ENCODE measurements at places on chromosomes 7 and 10.

DNA sequence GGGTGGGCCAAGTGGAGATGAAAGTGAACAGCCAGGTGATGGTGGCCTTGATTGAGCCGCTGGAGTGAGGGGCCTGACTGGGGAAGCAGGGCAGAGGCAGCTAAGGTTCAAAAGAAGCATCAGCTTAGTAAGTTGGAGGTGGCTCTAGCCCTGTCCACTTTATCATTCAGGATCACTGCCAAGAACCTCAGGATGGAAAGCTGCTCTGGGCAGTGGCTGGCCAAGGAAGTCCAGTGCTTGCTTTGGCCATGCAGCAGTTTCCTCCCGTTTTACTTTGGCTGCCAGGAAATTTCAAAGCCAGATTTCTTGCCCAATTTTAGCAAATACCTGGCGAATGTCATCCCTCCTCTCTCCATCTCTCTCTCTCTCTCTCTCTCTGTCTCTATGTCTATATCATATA, 384.9 kb downstream of the PLXNA4 start:
- DNase-seq = no peak

- no peak for DNase-seq
Measured at GRCh38 chr7:127872122-127872521, 159.1 kb downstream of the LRRC4 start.

DNA sequence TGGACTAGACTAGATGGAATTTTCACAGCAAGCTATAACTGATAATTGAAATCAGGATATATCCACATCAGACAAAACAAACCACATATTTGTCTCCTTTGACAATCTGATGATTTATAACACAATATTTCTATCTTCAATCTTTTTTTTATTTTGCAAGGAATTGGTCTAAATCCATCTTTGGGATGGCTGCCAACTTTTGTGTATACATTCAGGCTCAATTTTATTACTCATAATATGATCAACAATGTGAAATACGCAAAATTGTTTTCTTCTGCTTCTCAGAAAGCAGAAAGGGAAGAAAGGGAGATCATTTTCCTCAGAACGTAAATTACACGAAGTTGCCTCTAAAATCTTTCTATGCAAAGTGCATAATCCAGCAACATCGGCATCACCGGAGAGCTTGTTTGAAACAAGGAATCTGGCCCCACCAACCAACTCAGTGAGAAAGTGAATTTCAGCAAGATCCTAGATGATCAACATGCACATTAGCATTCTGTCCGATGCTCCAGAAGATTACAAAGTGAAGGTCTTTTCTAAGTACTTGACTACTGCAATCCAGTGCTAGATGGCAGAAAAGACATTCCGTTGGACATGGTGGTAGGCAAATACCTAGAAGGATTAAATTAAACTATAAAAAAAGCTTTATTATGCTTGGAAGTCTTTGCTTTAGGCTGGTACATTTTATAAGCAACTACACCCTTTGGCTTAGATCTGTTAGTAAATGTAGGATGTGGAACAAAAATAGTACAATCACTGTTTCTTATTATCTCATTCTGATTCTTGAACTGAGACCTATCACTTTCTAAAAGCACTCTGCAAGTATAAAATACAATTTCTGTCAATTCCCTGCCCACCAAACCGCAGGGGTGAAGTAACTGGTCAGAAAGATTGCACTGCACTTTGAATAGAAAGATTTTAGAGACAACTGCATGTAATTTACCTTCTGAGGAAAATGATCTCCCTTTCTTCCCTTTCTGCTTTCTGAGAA, 126.4 kb upstream of the RSU1 start:
- no peak for DNase-seq

DNA sequence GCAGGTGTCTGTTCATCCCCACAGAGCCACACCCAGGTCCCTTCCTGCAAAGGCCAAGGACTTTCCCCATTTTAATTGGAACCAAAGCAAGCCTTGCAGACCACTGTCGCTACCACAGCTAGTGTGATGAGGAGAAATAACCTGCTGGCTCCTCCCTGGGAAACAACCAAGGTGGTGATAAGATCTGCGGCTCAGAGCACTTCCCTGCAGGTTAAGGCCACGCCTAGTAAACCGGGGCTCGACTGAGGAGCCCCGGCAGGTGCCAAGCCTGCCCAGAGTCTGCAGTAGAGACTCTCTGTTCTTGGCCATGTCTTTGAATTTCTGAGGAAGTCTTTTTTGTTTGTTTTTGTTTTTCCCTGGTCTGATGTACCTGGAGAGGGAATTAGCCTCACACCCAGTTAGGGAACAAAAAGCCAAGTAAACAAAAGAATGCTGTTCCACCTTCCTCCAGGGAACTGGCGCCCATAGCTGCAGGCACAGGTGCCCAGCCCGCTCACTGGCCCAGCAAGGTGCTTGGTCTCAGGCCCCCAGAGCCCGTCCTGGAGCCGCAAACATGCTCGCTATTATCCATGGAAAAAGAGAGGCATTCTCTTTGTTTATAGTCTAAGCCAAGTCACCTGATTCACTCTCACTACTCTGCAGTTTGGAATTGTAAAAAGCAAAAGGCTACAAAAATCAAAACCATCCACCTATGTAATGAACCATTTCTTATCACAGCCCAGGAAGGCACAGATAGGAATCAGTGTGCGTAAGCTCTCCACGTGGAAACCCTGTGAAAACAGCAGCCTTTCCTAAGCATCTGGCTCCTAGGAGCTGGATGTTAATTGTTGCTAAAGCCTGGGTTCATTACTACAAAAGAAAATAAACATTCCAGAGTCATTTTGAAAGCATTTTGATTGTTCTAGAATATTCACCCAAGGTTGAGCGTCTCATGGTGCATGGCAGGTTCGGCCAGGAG, 2.7 kb downstream of the GPR146 start:
- DNase-seq = no peak

- no peak for DNase-seq
Measured at GRCh38 chr7:1572111-1572822, 2.4 kb upstream of the PSMG3 start.

DNA sequence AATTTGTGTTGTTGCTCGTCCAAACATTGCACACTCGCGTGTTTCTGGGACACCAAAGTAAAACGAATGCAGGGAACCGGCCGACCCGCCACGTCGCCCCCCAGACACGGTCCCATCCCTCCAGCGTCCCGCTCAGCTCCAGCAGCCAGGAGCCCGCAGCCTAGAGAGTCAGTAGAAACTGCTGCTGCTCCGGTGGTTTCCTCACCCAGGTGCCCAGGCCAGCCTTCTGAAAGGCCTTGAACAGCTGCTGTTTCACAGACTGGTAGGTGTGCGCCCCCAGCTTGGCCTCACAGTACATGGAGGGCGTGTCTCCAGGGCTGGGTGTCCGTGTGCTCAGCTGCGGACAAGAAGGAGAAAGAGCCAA, 126.8 kb downstream of the WDR37 start:
- no peak for DNase-seq

DNA sequence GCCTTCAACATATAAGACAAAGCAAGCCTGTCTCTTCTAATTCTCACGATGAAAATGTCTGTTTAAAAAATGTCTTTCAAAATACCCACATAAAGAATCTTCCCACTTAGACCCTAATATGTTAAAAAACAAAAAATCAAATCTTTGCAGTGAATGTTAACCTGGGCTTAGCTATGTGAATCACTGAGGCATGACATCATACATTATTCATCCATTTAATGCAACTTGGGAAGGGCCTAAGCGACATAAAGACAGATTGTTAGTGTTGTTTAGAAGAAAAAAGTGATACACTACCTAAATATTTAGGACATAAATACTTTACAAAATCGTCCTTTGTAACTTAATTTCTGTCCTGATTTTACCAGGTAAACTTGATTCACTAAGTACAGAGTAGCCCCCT, 648.5 kb upstream of the NRP1 start:
- no peak for DNase-seq

DNA sequence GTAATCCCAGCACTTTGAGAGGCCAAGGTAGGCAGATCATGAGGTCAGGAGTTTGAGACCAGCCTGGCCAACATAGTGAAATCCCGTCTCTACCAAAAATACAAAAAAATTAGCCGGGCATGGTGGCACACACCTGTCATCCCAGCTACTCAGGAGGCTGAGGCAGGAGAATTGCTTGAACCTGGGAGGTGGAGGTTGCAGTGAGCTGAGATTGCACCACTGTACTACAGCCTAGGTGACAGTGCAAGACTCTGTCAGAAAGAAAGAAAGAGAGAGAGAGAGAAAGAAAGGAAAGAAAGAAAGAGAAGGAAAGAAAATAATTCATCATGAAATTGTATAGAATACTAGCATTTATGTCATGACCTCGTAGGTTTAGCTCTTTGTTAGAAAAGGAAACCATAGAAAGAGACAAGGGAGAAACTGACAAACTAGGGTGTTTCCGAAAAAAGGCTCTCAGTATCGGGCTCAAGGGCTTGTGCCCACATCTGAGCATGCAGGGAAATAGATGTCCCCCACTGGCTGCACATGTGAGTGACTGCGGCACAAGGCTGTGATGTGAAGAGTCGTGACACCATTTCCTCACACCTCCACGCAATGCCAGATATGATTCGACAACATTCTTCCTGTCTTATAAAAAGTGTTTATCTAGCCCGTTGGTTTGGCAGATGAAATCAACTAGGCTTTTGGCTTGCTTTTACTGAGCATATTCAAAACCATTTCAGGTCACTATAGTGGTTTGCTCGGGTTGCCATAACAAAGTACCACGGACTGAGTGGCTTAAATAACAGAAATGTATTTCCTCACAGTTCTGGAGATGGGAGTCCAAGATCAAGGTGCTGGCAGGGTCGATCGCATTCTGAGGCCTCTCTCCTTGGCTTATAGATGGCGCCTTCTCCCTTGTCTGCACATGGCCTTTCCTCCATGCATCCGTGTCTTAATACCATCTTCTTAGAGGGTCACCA, 2.0 kb downstream of the SRGN start:
- DNase-seq = no peak

- DNase-seq = no peak
Measured at GRCh38 chr10:82692458-82692857, 817.5 kb downstream of the NRG3 start.

DNA sequence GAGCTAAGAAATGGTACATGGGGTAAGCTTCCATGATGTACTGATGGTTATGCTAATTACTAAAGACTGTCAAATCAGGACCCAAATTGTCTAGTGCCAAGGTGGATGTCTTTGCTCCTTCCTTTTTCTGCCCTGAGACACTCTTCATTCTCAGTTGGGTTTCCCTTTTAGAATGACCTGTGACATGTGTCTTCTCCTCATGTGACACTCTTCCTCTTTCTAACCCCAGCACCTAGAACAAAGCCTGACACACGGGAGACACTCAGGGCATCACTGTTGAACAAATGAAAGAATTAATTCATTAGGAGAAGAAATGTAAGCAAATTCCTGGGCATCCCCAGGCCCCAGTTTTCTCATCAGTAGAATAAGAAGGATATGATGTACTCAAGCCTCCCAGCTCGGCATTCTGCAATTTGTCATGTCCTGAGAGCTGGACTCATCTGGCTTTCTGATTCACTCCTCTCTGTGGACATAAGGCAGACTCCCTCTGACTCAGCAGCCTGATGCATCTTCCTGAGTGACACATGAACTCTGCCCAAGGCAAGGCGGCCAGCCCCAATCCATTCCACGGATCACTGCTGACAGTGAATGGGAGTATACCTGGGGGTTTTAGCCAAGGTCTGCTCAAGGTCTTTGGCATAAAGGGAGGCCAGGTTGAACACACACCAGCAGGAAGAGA, 473.8 kb downstream of the KCNMA1 start:
- no peak for DNase-seq

DNA sequence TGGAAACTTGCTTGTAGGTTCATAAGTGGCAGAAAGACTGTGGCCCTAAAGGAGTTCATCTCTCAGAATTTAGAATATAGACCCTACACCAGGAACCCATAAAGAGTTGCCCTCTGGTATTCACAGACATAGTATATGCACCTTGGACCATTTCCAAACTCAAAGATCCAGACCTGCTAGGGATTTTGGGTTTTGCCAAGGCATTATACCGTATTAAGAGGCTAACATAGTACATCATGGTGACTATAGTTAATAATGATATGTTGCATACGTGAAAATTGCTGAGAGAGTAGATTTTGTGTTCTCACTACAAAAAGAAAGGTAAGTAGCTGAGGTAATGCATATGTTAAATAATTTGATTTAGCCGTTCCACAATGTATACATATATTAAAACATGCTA, 13.9 kb downstream of the IFIT3 start:
- no peak for DNase-seq

DNA sequence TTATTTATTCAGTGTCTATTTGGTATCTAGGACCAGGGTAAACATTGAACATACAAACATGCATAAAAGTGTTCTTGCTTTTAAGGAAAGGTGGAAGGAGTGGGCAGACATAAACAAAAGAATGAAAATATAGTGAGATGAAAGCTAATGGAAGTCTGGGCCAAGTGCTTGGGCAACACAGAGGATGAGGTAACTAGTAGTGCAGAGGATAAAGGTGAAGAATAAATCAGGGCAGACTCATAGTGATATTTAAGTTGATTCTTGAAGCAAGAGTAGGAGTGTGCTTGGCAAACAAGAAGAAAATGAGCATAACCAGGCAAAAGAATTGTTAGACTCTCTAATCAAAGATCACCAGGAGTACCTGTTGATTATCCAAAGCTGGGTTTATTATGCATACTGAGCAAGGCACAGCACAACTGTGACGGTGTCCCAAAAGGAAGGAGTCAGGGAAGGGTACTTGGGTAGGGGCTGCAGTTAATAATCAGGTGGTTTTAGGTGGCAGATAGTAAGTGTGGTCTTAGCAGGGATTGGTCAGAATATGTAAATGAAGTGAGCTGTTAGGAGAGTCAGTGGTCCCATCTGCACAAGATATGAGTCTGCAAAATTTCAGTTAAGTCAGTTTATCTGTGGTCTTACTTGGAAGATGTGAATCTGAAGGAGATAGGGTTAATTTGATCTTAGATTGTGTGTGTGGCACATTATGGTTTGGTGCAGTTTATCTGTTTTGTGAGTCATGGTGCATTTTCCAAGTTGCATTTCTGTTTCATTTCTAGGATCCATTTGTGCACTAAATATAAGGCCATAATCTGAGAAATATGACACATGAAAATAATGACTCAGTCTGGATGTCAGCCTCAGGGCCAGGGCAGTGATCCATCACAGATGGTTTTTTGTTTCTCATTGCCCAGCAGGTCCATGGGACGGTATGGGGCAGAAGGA, 30.6 kb upstream of the TAX1BP1 start:
- DNase-seq = no peak

GRCh38 chr7:72710983-72711382, 117.0 kb downstream of the TYW1B start:
- no peak for DNase-seq

- DNase-seq = no peak
Measured at GRCh38 chr10:59464483-59464882, 102.1 kb upstream of the FAM13C start.

DNA sequence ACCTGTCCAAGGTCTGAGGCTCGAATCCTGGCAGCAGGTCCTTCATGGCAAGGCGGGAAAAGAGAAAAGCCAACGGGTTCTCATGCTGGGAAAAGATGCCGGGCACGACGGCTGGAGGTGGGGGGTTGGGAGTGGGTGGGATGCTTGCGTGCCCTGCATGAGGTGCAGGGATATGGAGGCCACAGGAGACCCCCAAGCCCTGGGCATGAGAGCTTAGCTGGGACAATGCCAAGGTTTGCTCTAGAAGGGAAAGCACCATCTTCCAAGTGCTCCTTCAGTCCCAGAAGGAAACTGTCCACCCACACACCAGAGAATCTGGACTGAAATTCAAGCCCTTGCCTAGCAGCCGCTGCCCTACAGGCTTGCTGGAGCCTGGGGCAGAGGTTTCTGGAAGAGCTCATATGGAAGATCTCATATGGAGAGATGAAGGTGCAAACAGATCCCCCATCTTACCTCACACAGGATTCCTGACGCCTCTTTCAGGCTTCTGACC, 64.3 kb downstream of the ZRANB1 start:
- DNase-seq = no peak

GRCh38 chr10:77457266-77457665, 180.3 kb downstream of the KCNMA1 start:
- DNase-seq = no peak

GRCh38 chr10:73517166-73517888, 21.5 kb upstream of the PPP3CB start:
- DNase-seq = no peak
